ENCODE measurements at places on chromosomes 4 and X. TPM values are rescaled to one million over a fixed set of nuclear protein-coding genes. Genes with fewer than 3 reads are reported as not detected.

- no peak for DNase-seq
Observed at GRCh38 chrX:19303256-19303880, 40.4 kb upstream of the PDHA1 start.

DNA sequence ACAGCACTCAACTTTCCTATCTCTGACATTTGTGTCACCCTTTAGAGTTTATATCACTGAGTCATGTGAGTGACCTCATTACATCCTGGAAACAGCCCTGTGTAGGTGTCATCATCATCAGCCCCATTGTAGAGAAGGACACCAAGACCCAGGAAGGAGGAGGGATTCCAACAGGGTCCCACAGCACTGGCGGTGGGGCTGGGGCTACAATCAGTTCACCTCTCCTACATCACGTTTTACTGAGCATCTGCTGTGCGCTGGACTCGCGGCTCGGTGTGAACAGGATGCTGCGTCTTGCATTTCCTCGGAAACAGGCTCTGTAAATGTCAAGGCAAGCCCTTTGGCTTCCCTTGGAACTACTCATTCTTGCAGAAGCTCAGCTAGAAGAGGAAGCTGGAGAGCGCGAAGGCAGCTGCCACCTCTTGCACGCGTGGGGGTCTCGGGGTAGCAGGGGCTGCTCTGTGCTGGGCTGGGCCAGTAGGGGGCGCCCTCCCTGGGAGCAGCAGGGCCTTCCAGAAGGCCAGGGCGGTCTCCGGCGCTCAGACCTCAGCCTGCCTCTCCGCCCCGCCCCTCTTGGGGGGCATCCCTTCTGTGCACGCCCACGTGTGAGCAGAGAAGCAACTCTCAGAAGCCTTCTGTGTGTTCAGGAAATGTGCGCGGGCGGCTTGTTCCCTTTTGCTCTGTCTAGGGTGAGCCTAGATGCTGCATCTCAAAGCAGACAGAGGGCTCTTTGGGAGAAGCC is 29.0 kb downstream of the REELD1 start:
- DNase-seq, result no peak

FABP2 gene
- total RNA-seq, result not detected

GC gene
- total RNA-seq, result 168 TPM

DNA sequence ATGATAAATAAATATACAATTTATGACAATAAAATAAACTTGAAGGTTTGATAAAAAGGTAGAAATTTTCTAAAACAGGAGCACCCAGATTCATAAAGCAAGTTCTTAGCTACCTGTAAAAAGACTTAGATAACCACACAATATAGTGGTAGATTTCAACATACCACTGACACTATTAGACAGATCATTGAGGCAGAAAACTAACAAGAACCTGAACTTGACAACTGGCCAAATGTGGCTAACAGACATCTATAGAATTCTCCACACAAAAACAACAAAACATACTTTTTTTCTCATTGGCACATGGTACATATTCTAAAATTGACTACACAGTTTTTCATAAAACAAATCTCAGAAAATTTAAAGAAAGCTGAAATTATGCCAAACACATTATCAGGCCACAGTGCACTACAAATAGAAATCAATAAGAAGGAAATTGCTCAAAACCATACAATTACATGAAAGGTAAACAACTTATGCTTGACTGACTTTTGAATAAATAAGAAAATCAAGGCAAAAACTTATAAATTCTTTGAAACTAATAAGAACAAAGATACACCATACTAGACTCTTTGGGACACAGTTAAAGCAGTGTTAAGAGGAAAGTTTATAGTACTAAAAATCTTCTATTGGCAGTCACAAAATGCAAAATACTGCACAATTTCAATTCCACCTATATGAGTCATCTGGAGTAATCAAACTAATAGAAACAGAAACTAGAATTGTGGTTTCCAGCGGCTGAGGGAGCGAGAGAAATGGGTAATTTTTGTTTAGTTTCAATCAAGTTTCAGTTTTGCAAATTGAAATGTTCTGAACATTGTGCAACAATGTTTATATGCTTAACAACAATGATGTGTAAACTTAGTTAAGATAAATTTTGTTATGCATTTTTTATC is 925.6 kb downstream of the SH3BGRL start:
- DNase-seq, result no peak

DNA sequence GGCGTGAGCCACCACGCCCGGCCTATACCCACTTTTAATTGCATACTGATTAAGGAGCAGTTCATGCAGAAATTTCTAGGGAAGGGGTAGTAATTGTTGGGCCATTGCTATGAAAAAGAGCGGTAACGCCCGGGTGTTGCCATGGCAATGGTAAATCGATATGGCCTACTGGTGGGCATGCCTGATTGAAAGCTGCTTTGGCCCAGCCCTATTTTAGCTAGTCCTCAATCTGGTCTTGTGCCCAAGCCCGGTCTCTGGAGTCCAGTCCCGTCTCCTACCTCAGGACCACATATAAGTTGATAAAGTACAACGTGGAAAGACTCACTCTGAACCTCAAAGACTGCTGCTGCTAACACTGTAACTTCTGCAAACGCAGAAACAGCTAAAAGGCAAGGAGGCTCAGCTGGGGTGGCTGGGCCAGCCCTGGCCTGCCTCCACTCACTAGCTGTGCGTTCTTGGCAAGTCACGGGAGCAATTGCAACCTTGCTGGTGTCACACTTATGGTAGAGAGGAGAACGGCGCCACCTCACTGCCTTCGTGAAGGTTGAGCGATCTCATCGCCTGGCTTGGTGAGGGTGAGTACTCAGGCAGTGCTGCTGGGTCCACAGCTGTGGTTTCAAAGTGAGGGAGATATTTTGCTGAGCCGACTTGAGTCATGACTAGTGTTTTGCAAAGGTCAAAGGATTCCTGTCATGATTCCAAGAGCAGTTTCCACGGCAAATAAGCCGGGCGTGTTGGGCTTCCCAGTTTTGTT is 57.0 kb upstream of the GRPEL1 start:
- DNase-seq, result no peak

DNA sequence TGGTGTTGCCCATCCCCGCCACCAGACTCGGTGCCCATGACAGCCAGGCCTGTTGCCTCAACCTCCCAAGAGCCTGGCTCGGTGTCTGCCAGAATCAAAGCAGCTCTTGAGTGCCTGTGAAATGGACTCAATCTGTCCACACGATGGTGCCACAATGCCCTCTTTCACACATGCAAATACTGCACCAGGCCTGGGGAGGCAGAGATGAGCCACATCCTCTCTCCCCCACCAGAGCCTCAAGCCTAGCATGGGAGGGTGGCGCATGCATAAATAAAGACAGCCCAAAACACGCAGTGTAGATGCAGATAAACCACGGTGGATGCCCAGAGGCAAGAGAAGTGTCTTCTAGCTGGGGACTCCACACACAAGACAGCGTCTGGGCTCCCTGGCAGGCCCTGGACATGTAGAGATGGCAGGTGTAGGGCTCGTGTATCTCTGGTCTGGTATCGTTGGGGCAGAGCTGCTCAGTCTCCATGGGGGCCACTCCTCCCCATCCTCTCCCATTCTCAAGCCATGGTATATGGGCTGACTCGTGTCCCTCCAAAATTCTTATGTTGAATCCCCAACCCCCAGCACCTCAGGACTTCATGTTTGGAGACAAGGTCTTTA is 65.6 kb downstream of the JAKMIP1 start:
- no peak for DNase-seq

DNA sequence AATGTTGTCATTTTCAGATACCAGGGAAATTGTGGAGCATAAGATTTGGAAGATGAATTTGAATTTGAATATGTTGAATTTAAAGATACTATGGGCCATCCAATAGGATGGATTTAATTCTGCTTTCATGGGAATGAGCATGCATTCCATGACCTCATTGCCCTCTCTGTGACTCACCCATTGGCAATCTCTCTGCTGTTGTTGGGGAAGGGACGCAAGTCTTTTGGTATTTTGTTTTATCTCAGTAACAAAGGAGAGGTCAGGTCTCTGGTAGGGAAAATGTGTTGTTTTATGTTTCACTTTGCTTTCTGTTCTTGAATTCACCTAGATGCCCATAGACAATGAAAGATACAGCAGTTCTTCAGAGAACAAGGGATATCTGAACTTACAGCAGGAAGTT is 42.1 kb upstream of the MAGEA4 start:
- DNase-seq, result no peak

S100P gene
- 3.5 TPM for total RNA-seq

DNA sequence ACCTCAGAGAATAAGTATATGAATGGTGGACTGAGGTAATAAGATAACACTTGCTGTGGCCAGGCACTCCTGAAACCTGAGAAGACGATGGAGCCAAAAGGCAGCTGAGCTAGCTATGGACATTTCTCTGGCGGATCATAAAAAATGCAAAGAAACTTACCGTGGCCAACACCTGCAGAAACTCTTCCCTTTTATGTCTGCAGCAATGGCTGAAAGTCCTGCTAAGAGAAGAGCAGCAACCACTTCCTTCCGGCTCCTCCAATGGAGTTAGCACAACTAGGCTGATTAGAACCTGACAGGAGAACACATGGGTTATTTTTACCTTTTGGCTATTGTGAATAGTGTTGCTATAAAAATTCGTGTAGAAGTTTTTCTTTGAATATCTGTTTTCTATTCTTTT is 76.0 kb upstream of the MAGEB16 start:
- DNase-seq, result no peak

FRMPD3 gene
- 0.74 TPM for total RNA-seq

NXF2 gene
- total RNA-seq, result not detected

CYTL1 gene
- 1.2 TPM for total RNA-seq

DNA sequence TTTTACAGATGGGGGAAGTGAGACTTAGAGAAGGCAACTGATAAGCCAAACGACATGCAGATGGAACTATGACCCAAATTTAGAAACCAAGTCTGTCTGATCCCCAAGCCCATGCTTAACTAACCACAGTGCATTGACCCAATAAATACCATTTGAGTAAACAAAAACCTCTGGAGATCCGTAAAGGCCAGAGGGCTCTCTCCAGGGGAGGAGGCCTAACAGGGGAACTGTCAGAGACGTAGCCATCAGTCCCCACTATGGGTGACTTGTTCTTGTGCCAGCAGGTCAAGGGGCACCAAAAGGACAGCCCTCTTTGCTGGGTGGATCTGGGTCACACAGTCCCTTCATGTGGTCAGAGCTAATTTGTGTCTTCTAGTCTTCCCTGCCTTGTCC is 420.2 kb downstream of the BCOR start:
- DNase-seq, result no peak

- DNase-seq, result no peak
Observed at GRCh38 chrX:150364347-150365050, 1.4 kb downstream of the MAMLD1 start.

DNA sequence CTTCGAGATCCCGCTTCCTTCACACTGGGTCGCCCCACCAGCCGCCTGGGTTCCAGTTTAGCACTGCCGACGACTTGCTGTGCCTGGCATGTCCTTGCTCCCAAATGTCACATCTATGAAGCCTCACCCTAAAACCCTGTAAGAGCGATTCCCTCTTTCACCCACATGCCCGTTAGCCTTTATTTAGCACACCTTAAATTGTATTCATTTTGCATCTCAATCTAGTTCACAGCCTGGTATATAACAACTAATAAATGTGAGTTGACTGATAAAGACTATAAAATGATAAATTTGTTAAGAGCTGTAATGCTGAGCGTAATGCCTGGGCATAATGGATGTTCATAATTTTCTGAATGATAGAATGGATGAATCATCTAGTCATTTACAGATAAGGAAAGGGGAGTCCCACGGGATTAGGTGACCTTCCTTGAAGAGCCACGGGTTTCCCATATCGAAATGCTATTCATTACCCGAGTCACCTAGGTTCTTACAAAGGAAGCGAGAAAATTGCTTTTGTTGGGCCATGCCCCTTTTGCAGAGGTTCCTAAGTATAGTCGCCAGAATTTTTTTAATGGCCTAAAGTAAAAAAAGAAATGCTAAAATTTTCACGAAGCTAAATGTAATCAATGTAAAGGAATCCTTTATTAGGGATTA is 1.1 kb upstream of the AP1S2 start:
- no peak for DNase-seq

FREM3 gene
- total RNA-seq, result not detected

RTL3 gene
- total RNA-seq, result not detected

GRCh38 chr4:26337612-26338011 is 16.8 kb downstream of the RBPJ start:
- DNase-seq, result no peak

LARP1B gene
- 22.3 TPM for total RNA-seq

DNA sequence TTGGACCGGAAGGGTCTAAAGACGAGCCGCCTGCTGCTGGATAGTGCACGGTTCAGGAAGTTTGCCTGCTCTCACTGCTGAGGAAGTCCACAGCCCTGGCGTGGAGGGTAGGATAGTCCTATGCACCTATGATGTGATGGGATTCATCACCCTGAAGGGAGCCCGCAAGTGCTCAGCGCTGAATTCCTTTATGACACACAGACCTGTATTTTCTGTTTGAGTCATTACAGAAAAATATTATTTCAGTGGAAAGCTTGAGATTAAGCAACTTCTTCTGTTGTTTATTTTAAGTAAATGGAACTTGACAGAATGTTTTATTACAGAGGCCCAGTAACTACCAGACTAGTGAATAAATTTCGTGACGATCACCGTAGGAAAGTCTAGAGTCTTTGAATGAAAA is 123.2 kb downstream of the TRIML1 start:
- no peak for DNase-seq

RS1 gene
- not detected for total RNA-seq

DNA sequence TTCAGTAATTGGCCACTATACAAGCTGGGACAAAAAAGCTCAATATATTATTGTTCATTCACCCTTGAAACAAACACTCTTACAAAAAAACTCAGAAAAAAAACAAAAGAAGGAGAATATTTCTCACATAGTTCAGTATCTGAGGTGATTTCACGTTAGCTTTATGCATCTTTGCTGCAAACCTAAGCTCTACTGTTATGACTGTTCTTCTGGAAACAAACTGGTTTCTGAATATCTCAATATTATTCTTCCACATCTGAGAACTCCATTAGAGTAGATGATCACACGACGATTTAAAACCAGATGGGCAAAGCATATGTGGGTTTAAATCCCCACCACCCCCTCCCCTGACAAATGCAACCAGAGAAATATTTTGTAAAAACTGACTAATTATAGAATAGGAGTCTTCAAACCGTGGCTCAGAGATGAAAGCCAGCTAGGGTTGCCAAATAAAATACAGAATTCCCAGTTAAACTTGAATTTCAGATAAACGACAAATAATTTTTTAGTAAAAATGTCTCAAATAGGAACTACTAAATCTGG is 182.0 kb upstream of the FAM241A start:
- no peak for DNase-seq

TECRL gene
- total RNA-seq, result not detected

GRCh38 chr4:109009909-109010308 is 247.1 kb upstream of the ETNPPL start:
- DNase-seq, result no peak

GRCh38 chr4:99536271-99536670 is 25.4 kb downstream of the C4orf17 start:
- DNase-seq, result no peak

- no peak for DNase-seq
Observed at GRCh38 chrX:39196192-39197102, 395.2 kb downstream of the MID1IP1 start.

ESX1 gene
- not detected for total RNA-seq

DNA sequence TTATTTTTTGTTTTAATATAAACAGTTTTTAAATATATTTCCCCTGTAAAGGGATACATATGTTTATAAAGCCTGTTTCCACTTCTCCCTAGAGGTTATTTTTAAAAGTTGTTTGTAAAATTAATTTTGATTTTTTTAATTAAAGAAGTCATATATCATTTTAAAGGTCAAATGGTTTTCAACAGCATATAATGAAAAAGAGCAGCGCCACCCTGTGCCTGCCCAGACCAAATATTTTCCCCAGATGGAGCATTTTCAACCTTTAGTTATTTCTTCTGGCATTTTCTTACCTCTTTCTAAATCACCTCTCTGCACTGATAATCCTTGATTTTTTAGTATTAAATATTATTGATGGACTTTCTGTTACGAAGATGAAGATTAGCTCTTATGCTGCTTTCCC is 21.0 kb downstream of the MSX1 start:
- no peak for DNase-seq

All from progenitor cell of endocrine pancreas (in vitro differentiated cells).